Fibroblast of the aortic adventitia (primary cell): ENCODE measurements at places on chromosomes 6 and 20.

DNA sequence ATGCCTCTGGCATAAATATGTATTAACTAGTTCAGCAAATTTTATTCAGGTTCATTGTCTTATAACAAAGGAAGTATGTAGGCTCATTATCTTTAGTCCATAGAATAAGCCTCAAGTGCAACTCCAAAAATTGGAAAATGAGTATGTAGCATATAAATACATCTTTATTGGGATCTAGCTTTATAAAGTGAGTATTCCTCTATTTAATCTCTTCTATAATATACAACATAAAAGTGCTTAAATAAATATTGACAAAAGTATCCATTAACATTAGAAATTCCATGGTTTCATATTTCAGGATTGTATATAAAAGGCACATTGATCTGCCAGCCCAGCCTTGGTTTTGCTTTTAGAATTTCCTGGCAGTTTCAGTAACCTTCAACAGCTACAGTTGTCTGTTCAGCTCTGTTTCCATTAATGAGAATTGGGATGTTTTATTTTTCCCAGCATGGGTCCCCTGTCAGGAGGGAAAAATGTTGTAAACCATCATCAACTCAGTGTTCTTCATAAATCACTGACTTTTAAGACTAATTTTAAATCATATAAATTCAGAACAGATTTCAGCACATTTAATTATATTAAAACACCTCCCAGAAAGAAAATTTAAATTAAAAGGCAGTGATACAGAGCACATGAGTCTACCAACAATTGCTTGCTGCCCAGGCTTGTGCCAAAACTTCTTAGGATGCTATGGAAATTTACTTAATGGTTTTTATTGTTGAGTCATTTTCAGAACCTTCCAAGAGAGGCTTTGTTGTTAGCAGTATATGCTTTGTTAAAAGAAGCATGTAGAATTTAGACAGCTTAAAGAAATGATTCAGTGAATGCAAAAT lies 119.7 kb downstream of the ADGRG6 start:
- no peak for DNase-seq

- DNase-seq: no peak
These were observed 37.4 kb downstream of the MDGA1 start for GRCh38 chr6:37660317-37660716.

GRCh38 chr6:14912706-14913105 lies 333.2 kb upstream of the JARID2 start:
- no peak for DNase-seq

DNA sequence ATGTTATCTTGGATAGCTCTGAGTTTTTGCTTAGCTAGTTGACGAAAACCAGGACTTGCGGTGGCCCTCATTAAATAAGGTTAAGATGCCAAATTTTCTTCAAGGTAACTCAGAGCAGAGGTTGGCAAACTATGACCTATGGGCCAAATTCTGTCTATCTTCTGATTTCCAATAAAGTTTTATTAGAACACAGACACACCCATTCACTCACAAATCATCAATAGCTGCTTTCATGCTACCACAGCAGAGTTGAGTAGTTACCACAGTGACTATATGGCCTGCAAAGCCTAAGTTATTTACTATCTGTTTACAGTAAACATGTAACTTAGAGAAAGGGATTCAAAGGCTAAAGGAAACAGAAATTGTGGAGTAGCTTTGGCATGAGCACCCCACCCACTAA lies 23.6 kb downstream of the DCDC2 start:
- DNase-seq: no peak
